Urinary bladder (tissue), 4 donors: ENCODE measurements at places on chromosomes 16 and 17. TPM values are rescaled to one million over a fixed set of nuclear protein-coding genes. Genes with fewer than 3 reads are reported as not detected.

The SERPINF2 gene
- total RNA-seq = 0.37 TPM

The ZPBP2 gene
- not detected for total RNA-seq

The AKAP1 gene
- total RNA-seq = 14.1 TPM

The PPP1R27 gene
- total RNA-seq = not detected

The HOXB8 gene
- 0.85 TPM for total RNA-seq

The LAT gene
- total RNA-seq = 1.0 TPM

The ZNF213 gene
- 4.0 TPM for total RNA-seq

The MT4 gene
- not detected for total RNA-seq

The ADAD2 gene
- total RNA-seq = 0.21 TPM

The OR1F1 gene
- total RNA-seq = not detected

The CCL4 gene
- 2.4 TPM for total RNA-seq

The SCN4A gene
- total RNA-seq = 1.6 TPM

The CDH15 gene
- total RNA-seq = 3.7 TPM

The KRTAP16-1 gene
- total RNA-seq = not detected

The TPSG1 gene
- not detected for total RNA-seq

The KRT39 gene
- not detected for total RNA-seq

The PLXDC1 gene
- total RNA-seq = 12.7 TPM

The CDIP1 gene
- total RNA-seq = 6.2 TPM

The SNX20 gene
- 1.4 TPM for total RNA-seq

The PRSS8 gene
- 1.6 TPM for total RNA-seq

The SNN gene
- total RNA-seq = 11.4 TPM

The EVPLL gene
- total RNA-seq = 0.90 TPM

The FTSJ3 gene
- total RNA-seq = 27.1 TPM

The CCL3 gene
- total RNA-seq = 3.6 TPM

The MBTPS1 gene
- total RNA-seq = 81.3 TPM

The SYT17 gene
- 6.5 TPM for total RNA-seq
